Pulmonary artery endothelial cell (primary cell): ENCODE measurements at places on chromosomes 7 and 10.
A peak's percentile ranks its signal among the peaks of the same experiment; 100 is the strongest.

DNA sequence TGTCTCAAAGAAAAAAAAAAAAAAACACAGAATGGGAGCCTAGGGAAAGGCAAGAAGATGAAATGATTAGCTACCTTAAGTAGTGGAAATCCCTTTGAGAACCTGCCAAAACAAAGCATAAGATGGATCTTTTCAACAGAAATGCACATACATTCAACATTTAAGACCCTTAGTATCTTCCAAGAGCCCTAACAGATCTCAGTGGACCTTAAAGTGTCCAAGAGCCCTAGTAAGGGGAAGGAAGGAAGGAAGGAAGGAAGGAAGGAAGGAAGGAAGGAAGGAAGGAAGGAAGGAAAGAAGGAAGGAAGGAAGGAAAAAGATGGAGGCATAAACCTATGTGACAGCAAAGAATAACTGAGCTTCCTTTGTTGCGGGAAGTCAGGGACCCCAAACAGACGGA, 11.6 kb upstream of the MACROH2A2 start:
- no peak for DNase-seq

DNA sequence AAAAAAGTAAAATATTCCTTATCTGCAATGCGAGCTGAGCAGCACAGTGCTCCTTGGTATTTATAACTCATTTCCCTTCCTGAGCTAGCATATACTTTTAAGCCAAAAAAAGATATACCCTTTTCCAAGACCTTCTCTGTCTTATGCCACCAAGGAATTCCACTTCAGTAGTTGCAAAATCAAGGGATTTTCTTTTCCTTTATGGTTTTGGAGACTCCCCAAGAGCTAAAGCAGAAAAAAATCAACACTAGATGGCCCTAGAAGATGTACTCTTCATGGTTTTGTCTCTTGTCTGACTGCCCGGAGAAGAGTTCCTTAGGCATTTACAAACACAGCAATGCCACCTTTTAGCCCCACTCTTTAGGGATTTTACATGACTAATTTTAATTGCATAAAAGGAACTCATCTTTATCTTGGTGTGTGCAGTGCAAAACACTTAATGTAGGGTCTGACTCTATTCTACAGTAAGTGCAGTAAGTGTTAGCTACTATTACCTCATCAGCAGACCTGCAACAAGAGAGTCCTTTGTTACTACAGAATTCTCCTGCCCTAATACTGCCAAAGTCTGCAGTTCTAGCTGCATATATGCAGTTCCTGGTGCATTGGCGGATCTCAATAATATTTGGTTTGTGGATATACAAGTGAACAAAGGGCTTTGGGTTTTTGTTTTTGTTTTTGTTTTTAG, 443.3 kb downstream of the GFRA1 start:
- DNase-seq, result no peak

DNA sequence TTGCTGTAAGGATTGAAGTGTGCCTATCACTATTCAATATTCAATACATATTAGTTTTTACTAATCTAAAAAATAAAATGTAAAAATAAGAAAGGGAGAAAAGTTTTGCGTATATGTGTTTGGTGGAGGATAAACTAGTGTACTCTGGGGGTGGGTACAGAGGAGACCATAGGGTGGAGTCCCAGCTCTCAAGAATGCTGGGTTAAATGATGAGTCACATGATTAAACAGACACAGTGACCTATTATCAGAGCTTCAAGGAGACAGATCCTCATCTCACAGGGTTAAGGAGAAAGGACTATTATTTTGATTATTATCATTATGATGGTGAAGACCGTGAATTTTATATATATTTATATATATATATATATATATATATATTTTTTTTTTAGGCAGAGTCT, 77.5 kb downstream of the AFAP1L2 start:
- DNase-seq, result no peak

DNA sequence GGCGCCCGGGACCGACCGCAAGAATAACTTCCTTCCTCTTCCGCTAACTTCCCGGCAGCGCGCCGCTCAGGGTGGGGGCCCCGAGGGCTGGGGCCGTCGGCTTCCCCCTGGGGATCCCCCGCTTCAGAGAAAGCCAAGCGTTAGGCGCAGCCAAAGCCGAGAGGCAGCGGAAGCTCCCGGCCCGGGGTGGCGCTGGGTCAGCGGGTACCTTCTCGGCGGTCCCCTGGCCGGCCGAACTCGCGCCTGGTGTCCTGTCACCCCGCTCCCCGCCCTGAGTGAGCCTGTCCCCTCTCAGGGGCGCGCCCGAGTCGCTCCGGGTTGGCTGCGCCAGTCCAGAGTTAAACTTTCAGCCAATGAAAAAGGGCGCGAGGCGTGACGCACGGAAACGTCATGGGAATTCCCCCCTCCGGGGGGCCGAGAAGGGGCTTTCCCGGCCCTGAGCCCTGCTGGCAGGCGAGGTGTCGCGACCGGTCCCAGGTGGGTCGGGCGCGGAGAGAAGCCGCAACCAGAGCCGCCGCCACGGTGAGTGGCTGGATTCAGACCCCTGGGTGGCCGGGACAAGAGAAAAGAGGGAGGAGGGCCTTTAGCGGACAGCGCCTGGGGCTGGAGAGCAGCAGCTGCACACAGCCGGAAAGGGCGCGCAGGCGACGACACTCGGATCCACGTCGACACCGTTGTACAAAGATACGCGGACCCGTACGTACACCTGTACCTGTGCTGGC, 1.3 kb upstream of the NFKB2 start:
- peak; percentile 59 for DNase-seq

DNA sequence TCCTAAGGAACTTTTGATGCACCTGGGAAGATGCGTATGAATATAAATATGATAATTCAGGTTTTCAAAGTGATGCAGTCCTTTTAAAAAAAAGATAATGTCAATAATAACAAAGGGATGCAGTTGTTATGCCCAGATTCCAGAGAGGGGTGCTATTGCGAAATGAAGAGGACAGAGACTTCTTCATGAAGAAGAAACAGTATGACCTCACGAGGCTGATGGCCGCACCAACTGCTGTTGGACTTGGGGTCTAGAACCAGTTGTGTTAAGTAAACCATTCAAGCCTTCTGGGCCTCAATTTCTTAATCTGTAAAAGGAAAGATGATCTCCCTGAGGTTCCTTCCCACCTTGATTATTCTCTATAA, 55.1 kb downstream of the LYZL2 start:
- no peak for DNase-seq

DNA sequence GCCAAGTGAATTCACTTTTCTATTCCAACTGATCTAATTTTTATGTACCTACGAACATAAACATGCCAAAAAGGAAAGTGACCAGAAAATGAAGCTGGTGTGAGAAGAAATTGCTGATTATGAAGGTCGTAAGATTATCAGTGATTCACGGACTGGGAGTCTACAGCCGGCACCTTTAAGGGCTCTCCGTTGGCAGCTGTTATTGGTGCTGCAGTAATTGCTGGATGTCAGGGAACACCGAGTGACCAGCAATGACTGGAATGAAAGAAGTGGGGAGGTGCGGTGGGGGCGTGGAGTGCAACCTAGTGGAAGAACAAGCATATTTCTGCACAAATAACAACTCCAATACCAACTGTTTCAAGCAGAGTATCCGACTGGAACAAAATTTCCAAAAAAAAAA, 109.8 kb upstream of the TARP start:
- no peak for DNase-seq

DNA sequence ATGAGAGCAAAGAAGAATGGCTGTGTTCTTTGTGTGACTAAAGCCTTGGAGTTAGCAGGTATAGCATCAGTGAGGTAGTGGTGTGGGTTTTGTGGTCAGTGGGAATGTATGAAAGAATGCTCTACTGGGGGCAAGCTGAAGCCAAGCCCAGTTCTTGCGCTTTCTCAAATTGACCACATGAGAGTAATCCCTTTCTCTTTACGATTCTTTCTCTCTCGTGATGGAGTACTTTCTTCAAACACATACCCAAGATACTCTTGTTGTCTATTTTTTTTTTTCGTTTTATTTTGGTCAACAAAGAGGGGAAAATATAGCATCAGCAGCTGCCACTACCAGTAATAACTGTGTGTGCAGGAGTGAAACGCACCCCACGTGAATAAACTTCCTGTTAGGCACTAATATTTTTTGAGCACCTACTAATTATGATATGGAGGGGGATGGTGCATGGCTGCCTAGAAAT, 8.4 kb upstream of the PANK1 start:
- no peak for DNase-seq

DNA sequence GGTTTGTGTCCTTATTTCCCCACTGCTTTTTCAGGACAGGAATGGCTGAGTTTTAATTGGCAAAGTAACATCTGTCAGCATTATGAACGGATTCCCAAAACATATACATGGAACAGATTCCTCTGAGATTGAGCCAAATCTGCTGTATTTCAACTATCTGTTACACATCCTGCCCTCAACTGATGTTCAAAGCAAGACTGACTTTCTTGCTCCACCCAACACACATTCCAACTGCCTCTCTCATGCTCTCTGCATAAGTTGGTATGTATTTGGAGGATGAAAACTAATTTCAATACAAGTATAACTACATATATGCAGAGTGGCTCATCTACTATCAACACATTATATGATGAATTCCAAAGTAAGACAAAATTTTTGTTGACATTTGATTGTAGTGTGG, 342.2 kb downstream of the GATA3 start:
- no peak for DNase-seq

GRCh38 chr7:104951546-104951945, 62.5 kb upstream of the KMT2E start:
- no peak for DNase-seq

GRCh38 chr7:38704751-38705150, 73.6 kb upstream of the AMPH start:
- DNase-seq, result no peak

GRCh38 chr7:81594767-81595166, 175.1 kb downstream of the HGF start:
- DNase-seq, result no peak

GRCh38 chr7:155053002-155053401, 17.1 kb upstream of the HTR5A start:
- no peak for DNase-seq

- no peak for DNase-seq
Measured at GRCh38 chr10:3782451-3783315, 2.3 kb downstream of the KLF6 start.

GRCh38 chr10:12243864-12244620, 48.1 kb downstream of the CDC123 start:
- no peak for DNase-seq

- DNase-seq, result no peak
Measured at GRCh38 chr7:25256333-25256819, 28.1 kb upstream of the NPVF start.

GRCh38 chr10:86308056-86308455, 58.5 kb downstream of the GRID1 start:
- no peak for DNase-seq

DNA sequence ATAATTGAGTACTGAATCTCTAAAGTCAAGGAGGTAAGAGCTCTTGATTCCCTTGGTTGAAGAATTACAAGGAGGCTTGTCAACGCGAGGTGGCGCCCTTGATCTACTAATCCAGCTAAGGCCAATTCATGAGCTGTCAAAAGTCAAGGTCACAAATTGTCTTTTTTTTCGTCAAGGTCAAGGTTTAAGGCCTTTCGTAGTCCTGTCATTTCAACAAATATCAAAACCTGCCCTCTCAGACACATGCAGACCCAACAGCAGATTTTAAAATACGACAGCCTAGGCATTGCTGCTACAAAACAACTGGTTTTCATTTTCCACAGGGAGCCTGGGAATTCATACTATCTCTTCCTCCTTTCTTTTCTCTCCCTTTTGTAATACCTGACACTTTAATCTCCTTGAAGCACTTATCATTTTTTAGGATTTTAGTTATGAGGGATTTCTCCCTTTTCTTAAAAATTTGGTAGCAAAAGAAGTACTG, 3.6 kb downstream of the HOXA13 start:
- peak; percentile 36 for DNase-seq

DNA sequence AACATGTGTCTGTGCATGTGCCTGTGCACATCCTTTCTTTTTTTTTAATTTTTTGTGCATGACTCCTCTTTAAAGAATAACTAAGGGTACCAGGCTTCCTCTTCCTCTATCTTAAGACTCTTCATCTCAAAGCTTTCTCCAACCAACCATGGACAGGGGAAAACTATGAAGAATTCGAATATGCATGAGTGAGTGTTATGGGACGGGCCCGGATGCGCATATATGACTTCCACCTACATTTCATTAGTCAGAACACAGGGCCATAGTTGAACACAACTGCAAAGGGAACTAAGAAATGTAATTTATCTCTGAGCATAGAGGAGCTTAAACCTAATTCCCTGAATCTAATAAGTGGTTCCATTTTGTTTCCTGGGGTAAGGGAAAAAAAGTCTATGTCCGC, 270.3 kb upstream of the SORCS1 start:
- no peak for DNase-seq

GRCh38 chr7:5633161-5634106, 148.0 kb downstream of the RNF216 start:
- DNase-seq, result no peak

GRCh38 chr7:94252971-94253370, 141.7 kb upstream of the COL1A2 start:
- DNase-seq, result no peak

GRCh38 chr7:115600207-115600606, 430.4 kb downstream of the TFEC start:
- DNase-seq, result no peak

GRCh38 chr7:69596723-69597277, 1.5 kb upstream of the AUTS2 start:
- DNase-seq, result no peak

- no peak for DNase-seq
Measured at GRCh38 chr10:49710966-49711365, 31.5 kb downstream of the C10orf53 start.

- no peak for DNase-seq
Measured at GRCh38 chr10:115066528-115066927, 26.6 kb upstream of the ATRNL1 start.

GRCh38 chr10:65413001-65413400, 1512.8 kb upstream of the LRRTM3 start:
- DNase-seq, result no peak

DNA sequence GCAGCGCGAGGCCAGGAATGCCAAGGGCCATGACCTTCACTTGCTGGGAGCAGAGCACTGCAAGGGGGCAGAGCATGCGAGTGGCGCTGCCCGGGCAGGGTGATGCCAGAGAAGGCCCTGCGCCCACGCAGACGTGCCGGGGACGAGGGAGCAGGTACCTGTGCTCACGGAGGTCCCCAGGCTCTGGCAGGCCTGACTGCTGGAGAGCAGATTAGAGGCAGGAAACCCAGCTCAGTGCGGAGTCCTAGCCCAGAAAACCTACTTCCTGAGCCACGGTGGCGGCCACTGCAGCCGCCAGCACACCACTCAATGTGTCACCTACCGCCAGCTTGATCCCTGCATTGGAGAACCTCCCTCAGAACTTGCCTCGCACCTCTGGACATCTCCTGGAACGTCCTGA, 148.4 kb downstream of the MAD1L1 start:
- no peak for DNase-seq

DNA sequence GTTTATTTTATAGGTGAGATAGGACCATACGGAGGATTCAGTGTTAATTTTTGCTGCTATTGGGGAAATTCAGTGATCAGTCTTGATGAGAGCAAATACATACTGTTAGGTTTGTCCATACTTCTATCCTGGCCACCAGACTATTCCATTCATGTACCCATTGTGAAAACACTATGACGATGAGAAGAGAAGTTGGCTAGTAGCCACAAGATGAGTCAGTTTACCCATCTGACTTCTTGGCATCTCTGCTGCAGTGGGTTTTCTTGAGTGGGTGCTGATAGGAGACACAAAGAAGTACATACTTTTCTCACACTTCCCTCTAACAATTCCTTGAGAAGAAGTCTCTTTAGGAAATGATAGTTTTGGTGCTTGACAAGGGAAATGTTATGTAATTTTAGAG, 133.1 kb downstream of the TFPI2 start:
- no peak for DNase-seq

- DNase-seq, result no peak
Measured at GRCh38 chr10:13382703-13383398, 34.8 kb upstream of the SEPHS1 start.
